ENCODE measurements at places on chromosomes 2 and 18.

DNA sequence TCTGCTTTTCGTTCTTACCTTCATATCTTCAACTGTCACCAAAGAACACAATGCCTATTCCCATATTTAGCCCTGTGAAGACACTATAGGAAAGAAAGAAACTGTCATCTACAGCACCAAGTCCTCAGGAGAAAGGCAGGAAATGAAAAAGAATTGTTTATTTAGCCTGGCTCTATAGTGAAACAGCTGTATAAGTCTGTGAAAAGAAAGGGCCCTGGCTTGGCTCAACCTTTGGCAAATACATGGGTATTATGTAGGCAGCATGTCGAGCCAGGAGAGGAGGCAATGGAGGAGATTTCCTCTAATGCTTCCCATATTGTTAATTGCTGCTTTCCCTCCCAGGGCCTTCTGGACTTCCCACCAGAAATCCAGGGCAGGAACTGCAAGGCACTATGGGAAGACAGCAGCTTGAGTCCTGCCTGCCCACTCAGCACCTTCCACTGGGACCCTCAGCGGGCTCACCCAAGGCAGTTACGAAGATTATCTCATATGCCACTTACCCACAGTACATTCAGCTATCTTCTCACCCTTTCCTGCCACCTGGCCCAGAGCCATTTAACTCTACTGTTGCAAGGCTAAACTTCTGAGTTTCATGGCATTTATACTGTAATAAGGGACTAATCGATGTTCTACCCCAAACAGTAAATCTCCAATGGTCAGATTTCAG is 30.1 kb downstream of the SLC8A1 start:
- no peak for DNase-seq

DNA sequence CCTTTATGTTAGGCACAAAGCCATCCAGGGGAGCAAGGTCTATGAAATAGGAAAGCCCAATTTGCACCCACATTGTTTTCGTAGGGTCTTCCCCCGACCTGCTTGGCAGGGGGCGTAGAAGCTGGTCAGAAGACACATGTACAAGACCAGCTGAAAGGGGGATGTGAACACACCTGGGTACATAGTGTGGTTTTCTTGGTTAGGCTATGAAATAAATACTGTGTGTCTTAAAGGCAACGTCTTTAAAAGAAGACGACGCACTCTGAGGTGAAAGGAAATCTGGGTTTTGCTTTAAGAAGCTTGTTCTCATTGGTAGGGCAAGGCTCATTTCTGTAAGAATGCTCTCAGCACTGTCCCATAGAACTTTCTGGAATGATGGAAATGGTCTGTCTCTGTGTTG is 60.0 kb upstream of the KLF7 start:
- no peak for DNase-seq

DNA sequence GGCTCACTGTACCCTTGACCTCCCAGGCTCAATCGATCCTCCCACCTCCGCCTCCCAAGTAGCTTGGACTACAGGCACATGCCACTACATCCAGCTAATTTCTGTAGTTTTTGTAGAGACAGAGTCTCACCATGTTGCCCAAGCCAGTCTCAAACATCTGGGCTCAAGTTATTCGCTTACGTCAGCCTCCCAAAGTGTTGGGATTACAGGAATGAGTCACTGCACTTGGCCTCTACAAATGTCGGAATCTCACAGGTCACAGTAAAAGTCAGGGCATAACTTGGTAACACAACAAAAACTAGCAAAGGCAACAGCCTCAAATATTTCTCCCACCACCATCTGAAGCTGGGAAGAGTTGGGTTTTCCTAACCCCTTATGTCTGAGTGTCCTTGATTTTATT is 25.3 kb downstream of the SCG2 start:
- DNase-seq: no peak

DNA sequence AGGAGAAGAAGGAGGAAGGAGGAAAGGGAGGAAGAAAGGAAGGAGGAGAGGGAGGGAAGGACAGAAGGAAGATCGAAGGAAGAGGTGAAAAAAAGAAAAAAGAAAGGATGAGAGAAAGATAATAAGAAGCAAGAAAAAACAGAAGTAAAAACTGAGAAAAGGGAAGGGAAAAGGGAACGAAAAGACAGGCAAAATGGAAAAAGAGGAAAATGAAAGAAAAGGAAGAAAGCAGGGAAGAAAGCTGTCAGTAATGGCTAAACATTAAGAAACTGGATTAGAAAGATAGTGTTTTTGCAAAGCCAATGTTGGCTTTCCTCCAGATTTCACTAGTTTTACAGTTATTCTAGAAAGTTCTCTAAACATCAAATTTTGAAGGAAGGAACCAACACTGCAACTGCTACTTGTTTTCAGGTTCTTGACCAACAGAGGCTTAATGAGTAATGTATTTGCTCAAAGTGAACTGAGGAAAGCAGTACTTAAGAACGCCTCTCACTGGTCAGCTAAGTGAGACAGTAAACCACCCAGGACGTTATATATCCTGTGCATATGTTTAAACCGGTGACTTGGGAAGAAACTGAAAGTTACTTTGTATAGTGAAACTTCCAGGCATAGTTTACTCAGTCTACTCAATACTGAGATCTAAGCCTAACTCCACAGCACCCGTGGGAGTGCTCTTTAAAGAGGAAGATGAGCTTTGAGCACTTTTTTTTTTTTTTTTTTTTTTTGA is 286.2 kb upstream of the TRIB2 start:
- DNase-seq: no peak

DNA sequence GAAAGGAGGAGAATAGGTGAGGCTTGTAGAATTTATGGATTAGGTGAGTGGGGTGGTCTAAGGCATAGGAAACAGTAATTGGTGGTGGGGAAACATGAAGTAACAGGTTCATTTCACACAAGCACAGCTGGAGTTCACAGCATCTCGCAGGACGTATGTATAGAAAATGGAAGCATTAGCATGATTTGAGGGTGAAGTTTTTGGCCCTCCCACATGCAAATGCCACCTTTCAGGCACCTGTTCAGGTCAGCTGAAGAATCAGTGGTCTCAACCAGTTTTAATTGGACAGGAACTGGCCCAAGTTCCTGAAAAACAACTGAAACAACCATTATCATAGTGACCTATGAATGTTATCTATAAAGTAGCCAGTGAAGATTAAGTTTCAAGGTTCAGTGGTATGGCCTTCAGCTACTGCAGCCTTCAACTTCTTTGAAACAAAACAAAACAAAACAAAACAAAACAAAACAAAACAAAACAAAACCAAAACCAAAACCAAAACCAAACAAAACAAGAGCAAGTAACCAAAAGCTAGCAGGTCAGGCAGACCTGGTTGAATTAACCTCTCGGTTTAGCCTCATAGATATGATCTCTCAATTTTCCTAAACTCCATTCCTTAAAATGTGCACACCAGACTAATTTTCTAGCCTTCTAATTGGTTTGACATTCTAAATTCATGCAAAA is 102.1 kb upstream of the SPHKAP start:
- DNase-seq: no peak

- DNase-seq: peak; percentile 1
Measured at GRCh38 chr2:185608799-185609198, 129.8 kb upstream of the FSIP2 start.

DNA sequence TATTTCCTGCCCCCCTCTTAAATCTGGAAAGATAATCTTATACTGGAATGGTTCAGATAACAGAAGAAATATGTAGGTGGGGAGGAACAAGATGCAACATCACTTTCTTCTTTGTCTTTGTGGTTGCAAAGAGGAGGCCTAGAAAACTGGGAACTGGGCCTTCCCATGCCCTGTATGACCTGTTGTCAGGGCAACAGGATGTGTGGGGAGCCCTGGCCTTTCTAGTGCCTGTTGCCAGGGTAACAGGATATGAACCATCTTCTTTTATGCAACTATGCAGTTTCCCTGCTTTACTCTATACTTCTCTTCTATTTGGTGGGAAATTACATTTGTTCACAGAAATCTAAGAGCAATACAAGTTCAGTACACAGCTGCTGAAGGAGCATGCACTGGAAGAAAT is 79.8 kb upstream of the PDE1A start:
- no peak for DNase-seq

DNA sequence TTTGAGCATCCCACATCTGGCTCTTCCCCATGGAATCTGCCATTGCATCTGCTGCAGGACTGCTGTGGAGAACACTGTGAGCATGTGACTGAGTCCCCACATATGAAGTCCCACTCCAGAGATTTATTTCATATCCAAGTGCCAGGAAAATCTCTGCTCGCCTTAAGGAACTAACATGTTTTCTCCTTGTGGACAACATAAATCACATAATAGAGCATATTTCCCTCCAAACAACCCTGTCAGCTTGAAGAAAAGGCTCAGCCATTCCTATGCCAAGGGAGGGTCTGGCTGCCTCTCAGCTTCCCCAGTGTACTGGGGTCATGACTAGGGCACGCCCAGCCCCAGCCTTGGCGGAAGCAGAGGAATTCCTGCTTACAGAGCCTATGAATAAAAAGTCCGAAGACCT is 193.7 kb downstream of the DNER start:
- DNase-seq: peak; percentile 93

DNA sequence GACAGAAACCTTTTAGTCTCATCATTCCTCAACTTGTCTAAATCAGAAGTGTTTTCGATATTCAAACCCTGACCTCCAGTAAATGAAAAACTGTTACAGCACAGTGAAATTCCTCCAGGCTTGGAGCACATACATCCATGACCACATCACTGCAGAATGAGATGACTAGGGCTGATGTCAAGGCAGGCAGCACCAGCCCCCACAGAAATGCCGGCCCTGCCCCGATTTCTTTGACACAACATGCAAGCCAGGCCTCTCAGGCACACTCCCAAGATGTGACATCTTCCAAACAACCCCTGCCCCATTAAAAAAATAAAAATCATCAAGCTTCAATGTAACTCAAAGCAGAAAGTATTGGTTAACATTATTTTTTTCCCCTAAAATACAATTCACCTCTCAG is 103.3 kb downstream of the CTAGE1 start:
- DNase-seq: peak; percentile 45

DNA sequence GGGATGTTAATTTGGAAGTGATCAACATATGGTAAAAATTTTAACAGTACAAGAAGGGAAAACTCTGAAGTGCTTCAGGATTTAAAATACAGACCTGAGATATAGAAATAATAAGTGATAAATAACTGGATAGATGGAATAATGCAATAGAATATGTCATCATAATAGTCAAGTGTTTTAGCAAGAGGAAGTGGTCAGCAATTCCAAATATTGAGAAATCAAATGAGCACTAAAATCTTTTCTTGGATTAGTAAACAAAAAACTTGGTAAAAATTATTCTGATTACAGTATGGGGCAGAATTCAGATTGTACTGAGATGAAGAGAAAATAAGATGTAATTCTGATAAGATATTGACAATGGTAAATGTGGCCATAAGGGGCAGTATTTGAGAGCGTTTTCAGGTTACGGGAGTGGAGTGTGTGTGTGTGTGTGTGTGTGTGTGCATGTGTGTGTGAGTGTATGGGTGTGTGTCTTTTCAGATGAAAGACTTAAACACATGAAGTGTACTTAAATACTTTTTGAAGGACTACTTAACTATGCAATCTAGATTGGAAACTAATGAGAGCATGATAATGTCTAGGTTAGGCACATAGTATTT is 217.9 kb upstream of the ITGA4 start:
- no peak for DNase-seq

DNA sequence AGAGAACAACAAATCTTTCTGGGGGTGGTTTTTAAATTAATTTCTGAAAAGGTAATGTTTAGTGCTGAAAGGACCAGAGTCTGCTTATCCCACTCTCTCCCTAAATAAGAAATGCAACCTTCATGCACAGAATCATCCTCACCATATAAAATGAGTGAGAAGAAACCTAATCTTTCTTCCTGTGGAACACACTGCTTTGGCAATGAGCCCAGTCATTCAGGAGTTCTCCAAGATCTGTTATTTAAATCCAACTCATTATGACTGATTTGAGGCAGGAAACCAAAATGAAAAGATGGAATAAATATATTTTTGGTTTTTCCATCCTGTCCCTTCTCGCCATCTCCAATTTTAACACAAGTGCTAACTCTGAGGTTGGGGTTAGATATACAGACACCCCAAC is 228.3 kb downstream of the SRBD1 start:
- DNase-seq: no peak

DNA sequence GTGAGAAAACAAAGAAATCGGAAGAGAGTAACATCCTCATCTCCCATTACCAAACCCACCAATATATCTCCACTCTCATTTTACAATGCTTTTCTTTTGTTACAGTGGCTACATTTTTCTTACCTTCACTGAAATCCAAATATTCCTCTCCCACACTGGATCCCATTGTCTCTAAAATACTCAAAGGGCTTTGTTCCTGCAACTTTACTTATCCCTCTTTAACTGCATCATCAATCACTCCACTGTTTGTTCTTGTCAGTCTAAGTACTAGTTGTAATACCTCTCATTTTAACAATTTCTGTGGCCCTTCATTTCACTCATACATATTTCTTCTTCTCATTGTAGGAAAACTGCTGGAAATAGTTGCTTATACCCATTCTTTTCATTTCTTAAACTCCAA is 464.2 kb upstream of the PIK3C3 start:
- no peak for DNase-seq

Data from forelimb muscle (tissue), 1 donor.